ENCODE measurements at places on chromosomes 2 and 18.
A peak's percentile ranks its signal among the peaks of the same experiment; 100 is the strongest.

DNA sequence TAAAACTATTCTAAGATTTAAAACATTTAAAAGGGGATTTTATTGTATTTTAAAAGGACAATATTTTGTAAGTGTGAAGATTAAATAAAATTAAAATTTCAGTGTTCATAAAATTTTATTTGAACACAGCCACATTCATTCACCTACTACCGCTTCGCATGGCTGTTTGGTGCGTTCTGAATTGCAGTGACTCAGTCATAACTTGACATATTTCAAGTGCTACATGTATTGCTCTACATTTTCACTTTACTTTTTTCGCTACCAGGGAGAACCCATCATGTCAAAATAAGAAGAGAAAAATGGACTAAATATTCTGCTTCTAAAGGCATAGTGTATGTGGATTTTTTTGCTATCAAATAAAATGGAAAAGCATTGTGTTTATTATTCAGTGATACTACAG, 8.7 kb downstream of the PTH2R start:
- DNase-seq: no peak

DNA sequence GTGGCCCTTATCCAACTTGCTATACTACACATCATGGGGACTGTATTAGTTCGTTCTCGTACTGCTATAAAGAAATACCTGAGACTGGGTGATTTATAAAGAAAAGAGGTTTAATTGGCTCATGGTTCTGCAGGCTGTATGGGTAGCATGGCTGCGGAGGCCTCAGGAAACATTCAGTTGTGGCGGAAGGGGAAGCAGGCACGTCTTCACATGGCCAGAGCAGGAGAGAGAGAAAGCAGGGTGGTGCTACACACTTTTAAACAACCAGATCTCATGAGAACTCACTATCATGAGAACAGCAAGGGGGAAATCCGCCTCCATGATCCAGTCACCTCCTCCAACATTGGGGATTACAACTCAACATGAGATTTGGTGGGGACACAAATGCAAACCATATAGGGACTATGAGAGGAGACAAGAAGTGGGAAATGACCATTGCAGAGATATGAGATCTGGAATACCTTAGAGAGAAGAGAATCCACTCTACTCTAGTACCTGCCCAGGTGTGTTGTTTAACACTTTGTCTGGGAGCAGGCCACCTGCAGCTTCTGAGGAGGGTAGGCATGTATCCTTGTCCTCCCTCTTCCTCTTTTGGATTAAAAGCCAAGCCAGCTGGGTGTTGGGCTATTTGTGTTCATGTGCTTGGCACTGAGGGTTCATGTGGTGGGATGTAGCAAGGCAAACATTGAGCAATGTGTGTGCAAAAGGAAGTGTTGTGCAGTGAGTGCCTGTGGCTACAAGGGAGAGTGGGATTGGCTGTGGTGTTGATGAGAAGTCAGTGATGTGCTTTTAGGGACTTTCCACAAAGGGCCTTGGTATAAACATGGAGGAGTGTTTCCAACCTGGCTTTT, 22.8 kb downstream of the TTLL4 start:
- no peak for DNase-seq

DNA sequence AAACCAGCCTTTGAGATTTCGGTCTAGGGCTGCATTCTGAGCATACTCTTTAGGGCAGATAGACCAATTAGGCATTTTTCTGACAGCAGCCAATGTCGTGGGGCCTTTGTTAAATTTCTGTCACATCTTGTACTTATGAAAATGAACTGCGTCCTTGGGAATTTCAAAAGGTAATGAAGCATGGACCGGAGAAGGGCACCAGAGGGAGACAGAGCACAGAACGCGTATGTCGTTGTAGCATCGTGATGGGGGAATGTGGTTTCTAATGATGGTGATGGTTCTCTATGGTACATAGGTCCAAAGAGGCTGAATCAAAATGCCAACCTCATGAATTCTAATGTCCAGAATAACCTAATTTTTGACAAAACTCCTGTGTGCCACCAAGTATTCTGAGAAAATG, 483.9 kb upstream of the CRIM1 start:
- no peak for DNase-seq

GRCh38 chr2:197128897-197129296, 181.7 kb downstream of the ANKRD44 start:
- DNase-seq: no peak

DNA sequence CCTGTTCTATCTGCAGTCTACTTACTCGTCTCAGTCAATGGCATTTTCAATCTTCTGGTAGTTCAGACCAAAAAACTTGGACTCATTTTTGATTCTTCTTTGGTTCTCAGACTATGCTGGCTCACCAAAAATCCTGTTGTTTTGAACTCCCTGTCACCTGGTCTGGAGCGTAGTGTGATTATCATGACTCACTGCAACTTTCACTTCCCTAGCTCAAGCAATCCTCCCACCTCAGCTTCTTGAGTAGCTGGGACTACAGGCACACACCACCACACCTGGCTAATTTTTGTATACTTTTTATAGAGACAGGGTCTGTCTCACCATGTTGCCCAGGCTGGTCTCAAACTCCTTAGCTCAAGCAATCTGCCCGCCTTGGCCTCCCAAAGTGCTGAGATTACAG, 163.3 kb upstream of the CDH7 start:
- no peak for DNase-seq

- DNase-seq: peak; percentile 1
These were observed 723.2 kb downstream of the DPP10 start for GRCh38 chr2:115165529-115166109.

DNA sequence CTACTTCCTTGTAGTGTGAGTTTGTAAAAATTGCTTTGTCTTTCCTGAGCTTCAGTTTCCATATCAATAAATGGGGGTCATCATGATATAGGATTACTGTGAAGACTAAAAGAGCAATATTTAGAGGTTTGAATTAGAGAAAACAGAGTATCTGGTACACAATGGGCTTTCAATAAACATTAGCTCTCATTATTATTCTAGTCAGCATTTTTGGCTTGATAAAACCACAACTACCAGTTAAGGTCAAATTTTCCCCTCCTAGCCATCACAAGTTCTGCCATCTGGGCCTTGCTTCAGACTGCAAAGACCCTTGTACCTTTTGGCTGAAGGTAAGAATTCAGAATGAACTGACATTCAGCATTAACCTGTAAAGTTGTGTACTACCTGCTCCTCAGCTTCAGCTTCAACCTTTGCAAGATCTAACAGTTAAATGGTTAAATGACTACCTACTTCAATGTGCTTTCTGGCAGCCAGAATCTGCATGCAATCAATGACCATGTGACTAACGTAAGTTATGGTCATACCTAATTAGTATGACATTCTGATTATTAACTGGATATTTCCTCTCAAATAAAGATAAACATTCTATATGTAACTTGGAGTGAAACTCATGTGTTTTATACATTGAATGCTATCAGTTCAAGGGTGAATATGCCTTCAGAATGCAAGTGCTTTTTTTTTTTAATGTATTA, 52.7 kb upstream of the FRZB start:
- DNase-seq: no peak

- no peak for DNase-seq
These were observed 339.9 kb upstream of the NCKAP5 start for GRCh38 chr2:133908171-133908570.

DNA sequence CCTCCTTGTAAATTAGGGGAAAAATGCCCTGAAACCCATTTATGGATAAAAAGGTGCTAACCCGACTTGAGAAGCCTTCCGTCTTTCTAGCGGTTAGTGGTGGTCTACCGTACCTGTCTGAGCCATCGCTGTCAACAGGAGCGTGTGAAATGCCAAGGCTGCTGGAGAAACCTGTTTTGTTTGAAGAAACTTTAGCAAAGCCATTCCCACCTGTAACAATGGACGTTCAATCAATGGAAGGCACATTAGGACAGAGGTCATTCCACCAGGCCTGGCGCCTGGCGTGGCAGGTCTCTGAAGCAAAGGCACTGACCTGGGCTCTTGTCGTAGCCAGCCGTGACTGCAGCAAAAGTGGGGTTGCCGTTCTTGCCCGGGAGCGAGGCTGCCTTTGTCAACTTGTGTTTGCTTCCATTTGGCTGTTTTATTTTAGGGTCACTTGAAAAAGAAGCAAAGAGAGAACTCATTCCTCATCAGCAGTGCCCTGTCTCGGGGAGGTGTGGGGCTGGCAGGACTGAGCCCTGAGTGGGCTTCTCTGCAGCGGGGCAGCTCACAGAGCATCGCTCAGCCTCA, 47.2 kb downstream of the ZAP70 start:
- no peak for DNase-seq

DNA sequence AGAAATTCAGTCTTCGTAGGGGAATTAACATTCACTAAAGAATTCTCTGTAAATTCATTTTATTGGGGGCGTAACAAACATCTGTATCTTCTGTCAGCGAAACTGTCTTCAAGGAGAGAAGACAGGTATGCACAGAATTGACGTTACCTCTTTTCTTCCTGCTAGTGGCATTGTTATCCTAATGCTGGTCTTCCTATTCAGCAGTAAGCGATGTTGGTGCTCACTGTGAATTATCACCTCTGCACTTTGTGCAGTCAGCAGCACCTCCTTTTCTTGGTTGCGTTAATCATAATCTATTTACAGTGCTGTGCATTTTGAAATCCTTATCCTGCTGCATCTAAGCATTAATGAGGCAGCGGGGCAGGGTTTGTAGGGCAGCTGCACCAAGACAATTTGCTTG, 362.3 kb downstream of the SLC4A3 start:
- no peak for DNase-seq

DNA sequence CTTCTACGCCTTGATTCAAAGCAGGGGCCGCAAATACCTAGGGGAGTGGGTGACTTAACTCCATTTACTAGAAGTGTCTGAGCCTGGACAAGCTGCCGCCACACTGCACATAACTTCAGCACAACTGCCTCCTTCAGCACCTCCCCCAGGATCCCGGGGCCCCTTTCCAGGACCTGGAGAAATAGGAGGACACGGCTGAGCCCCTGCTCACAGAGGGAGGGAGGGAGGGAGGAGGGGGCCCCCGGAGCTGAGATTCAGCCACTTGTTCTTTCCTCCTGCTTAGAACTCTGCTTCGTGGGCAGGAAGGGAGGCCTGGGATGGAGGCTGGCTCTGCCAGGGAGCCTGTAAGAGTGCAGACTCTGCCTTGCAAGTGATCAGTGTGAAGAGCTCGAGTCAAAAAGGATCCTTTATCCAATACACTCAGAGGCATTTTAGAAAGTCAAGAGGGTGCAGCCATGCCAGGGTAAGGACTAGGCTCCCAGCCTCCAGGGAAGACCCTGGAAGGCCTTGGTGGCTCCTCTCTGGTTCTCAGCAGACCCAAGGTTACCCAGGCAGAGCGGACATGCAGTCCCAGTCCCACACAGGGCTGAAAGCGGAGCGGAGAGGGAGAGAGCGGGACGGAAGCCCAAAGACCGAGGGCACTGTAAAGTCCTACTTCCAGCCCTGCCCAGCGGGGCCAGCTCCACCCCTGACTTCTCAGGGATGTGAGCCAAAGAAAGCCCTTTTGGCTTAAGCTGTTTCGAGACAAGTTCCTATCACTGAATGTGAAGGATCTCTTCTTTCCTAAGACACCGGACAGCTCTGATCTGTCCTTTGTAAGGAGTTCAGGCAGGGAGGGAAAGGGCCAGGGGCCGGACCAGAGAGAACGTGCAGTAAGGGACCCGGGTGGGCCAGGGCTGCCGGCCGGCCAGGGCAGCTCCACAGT, 8.6 kb upstream of the ARMC9 start:
- no peak for DNase-seq

GRCh38 chr2:189548666-189549448, 31.7 kb downstream of the SLC40A1 start:
- DNase-seq: no peak

DNA sequence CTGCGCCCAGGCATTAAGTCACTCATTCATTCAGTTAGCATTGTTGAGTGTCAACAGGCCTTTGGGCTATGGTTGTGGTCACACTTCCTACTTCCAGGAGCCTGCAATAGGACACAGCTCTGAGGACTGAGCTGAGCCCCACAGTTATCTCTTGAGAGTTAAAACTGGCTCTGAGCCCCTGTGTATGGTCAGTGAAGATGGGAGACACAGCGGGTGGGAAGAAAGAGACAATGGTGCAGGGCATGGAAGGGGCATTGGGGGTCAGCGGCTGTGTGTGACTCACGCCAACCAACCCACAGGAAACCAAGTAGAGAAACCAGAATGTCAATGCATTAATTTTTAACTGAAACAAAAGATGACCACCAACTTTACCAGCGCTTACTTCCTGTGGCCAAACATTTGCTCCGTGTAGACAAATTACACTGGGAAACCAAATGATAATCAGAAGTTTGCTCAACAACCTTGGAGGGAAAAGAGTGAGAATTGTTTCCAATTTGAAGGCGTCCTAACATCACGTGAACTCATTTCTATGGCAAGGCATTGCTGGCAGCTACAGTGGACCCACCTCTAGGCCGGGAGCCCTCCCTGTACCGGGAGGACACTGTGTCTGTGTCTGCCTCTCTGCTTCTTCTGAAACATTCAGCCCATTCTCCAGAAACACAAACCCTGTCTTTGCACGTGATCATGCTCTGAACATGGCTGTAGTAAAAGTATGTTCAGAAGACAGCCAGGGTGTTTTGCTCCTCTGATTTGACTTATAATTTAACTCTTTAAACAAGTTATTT, 212.0 kb upstream of the ID2 start:
- DNase-seq: no peak

DNA sequence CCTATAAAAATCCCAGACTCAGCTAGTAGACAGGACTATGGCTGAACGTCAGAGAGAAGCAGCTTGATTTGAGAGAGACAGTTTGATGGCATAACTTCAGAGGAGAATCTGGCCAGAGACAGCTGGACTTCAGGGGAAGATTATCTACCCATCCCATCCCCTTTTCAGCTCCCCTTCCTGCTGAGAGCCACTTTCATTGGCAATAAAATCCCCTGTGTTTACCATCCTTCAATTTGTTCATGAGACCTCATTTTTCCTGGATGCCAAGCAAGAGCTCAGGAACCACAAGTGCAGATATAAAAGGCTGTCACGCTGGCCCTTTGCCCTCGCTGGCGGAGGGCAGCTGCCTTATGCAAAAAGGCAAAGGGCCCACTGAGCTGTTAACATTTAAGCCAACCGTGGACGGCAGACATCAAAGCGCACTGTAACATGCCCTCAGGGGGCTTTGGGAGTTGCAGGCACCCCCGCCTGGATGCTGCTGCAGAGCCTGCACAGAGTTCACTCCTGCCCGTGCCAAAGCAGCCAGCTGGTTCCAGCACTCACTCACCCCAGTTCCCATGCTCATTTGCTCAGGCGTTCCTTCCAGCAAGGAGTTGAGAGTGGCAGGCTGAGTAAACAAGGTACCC, 164.3 kb upstream of the PGAP1 start:
- no peak for DNase-seq

- DNase-seq: no peak
These were observed 1371.5 kb upstream of the TMEFF2 start for GRCh38 chr2:193566276-193566675.

DNA sequence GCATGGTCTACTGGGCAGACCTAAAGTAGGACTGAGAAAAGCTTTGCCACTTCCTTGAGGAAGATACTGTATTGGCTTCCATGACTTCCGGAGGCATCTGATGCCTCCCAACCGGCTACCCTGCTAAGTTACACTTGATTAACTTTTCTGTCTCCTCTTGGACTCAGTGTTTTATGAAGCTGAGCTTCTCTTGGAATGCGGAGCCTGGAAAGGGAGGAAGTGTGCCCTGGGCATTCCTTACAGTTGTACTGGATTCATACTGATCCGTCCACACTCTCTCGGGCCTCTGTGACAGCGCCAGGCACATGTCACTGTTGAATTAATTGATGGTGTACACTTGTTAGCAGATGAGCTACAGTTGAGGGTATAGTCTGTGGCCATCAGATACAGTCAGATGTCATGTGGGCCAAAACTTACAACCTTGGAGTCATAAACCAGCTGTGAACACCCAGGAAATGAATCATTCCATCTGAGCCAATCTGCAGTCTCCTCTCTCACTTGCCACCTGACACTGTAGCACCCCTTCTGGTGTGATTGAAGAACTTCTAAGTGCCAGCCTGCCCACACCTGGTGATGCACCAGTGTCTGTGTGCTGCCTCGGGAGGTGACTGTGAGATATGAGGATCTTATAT, 122.5 kb downstream of the FHOD3 start:
- DNase-seq: no peak

All from non-pigmented ciliary epithelial cell (primary cell).